Aorta (tissue), 5 donors: ENCODE measurements at places on chromosomes 11 and 22. TPM values are rescaled to one million over a fixed set of nuclear protein-coding genes. Genes with fewer than 3 reads are reported as not detected.

DNA sequence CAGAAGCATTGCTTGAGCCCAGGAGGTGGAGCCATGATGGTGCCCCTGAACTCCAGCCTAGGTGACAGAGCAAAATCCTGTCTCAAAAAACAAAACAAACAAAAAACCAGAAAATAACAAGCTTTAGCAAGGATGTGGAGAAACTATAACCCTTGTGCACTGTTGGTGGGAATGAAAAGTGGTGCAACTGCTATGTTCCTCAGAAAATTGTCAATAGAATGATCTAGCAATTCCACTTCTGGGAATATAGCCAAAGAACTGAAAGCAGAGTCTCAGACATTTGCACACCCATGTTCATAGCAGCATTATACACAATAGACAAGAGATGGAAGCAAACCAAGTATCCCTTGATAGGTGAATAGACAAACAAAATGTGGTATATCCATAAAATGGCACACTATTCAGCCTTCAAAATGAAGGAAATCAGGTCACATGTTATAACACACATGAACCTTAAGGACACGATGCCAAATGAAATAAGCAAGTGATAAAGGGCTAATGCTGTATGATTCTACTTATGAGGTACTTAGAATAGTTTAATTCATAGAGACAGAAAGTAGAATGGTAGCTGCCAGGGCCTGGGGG is 15.9 kb downstream of the KLHL22 start:
- no peaks in the 10 kb centered on the region for H3K4me1 ChIP-seq
- no peak overlapping the region for H3K4me3 ChIP-seq
- no peak overlapping the region for H3K27ac ChIP-seq
- H3K36me3 ChIP-seq: no peaks in the 10 kb centered on the region
- no peaks in the 10 kb centered on the region for H3K27me3 ChIP-seq
- no peak for DNase-seq

KDELR3 gene
- total RNA-seq: 12.9 TPM

DNA sequence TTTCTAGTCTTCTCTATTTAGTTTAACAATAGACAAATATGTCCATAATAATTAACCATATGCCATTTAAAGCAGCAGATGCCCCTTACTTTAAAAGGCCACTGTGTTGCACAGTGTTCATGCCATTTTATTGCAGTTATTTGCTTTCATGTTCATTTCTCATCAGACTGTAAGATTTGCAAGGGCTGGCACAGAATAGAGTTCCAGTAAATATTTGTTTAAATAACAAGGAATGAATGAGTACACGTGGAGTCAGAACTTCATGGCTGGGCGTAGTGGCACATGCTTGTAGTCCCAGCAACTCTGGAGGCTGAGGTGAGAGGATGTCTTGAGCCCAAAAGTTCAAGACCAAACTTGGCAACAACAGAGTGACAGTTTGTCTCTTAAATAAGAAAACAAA is 1228.6 kb downstream of the LRRC4C start:
- no peak overlapping the region for H3K27ac ChIP-seq
- no peaks in the 10 kb centered on the region for H3K27me3 ChIP-seq
- peaks cover 2% of the 10 kb centered on the region for H3K4me1 ChIP-seq
- H3K4me3 ChIP-seq: no peak overlapping the region
- no peaks in the 10 kb centered on the region for H3K36me3 ChIP-seq
- DNase-seq: no peak

- H3K27me3 ChIP-seq: no peaks in the 10 kb centered on the region
- no peak for DNase-seq
- no peaks in the 10 kb centered on the region for H3K4me1 ChIP-seq
- H3K27ac ChIP-seq: no peak overlapping the region
- no peaks in the 10 kb centered on the region for H3K36me3 ChIP-seq
- H3K4me3 ChIP-seq: no peak overlapping the region
These were observed 77.1 kb upstream of the IGLL5 start for GRCh38 chr22:22810471-22810870.

OR51E2 gene
- 1.2 TPM for total RNA-seq

DNA sequence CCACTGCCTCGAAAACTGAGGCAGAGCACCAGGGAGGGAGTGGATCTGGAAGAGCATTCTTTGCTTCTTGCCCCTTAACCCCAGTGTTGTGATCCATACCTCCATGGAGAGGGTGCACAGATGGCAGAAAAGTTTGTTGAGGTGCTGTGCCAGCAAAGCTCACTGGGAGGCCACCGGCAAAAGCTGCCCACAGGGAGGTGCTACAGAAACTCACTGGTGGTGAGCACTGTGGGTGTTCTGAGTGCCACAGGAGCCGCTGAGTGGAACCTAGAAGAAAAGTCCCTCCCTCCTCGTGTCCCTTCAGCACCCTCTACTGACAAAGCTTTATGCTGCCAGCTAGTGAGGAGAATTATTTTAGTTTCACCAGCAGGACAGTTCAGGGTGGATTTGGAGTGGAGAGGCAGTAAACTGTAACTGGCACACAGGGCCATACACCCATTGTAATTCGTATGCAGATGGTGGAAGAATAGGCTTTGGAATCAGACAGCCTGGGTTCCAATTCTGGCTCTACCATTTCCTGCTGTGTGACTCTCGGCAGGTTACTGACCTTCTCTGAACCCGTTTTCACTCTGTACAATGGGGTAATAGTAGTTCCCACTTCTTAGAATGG is 84.6 kb downstream of the SWAP70 start:
- H3K27me3 ChIP-seq: no peaks in the 10 kb centered on the region
- peaks cover 5% of the 10 kb centered on the region for H3K36me3 ChIP-seq
- H3K4me1 ChIP-seq: no peaks in the 10 kb centered on the region
- DNase-seq: peak; percentile 72
- H3K4me3 ChIP-seq: no peak overlapping the region

GRCh38 chr11:94786264-94787126 is 18.3 kb downstream of the AMOTL1 start:
- H3K27ac ChIP-seq: no peak overlapping the region
- DNase-seq: no peak
- peaks cover 3% of the 10 kb centered on the region for H3K4me1 ChIP-seq
- no peaks in the 10 kb centered on the region for H3K36me3 ChIP-seq
- H3K4me3 ChIP-seq: no peak overlapping the region

SCGB1C1 gene
- not detected for total RNA-seq

GRCh38 chr11:32434356-32435151 is 785 bp downstream of the WT1 start:
- H3K4me1 ChIP-seq: no peaks in the 10 kb centered on the region
- H3K4me3 ChIP-seq: no peak overlapping the region
- no peak overlapping the region for H3K27ac ChIP-seq
- H3K27me3 ChIP-seq: no peaks in the 10 kb centered on the region
- no peaks in the 10 kb centered on the region for H3K36me3 ChIP-seq
- DNase-seq: no peak

- no peak overlapping the region for H3K4me3 ChIP-seq
- H3K4me1 ChIP-seq: no peaks in the 10 kb centered on the region
- H3K27me3 ChIP-seq: no peaks in the 10 kb centered on the region
- peak overlapping the region; percentile 92 for H3K27ac ChIP-seq
- H3K36me3 ChIP-seq: peaks cover 2% of the 10 kb centered on the region
These were observed 33.4 kb upstream of the CTTN start for GRCh38 chr11:70364745-70365543.

IFTAP gene
- total RNA-seq: 13.5 TPM

DNA sequence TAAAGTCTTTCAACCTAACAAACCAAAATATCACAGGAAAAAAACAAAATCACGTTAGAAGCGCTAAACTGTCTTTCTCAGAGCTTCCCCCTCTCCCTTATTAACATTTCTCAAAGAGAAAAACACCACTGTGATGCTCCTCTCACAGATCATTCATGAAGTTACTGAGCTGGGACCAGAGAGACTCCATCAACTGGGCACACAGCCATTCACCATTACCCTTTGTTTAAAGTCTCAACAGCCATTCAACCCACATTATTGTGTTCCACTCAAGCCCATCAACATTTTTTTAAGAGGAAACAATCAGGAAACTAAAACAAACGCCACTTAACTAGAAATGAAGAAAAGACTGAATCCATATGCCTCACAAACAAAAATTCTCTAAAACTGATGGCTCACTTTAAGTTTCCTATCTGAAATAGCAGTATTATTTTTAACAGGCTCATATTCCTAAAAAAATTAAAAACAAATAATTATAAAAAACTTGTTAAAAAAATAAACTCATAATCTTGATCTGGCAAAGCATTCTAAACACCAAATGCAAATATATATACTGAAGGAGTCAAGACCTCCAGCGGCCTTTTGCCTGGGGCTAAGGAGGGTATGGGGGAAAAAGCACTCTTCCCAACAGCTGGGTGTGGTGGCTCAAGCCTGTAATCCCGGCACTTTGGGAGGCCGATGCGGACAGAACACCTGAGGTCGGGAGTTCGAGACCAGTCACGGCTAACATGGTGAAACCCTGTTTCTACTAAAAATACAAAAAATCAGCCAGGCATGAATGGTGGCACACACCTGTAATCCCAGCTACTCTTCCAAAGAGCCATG is 14.0 kb downstream of the CELF1 start:
- no peaks in the 10 kb centered on the region for H3K27me3 ChIP-seq
- no peak overlapping the region for H3K4me3 ChIP-seq
- no peak overlapping the region for H3K27ac ChIP-seq
- no peak for DNase-seq

DNA sequence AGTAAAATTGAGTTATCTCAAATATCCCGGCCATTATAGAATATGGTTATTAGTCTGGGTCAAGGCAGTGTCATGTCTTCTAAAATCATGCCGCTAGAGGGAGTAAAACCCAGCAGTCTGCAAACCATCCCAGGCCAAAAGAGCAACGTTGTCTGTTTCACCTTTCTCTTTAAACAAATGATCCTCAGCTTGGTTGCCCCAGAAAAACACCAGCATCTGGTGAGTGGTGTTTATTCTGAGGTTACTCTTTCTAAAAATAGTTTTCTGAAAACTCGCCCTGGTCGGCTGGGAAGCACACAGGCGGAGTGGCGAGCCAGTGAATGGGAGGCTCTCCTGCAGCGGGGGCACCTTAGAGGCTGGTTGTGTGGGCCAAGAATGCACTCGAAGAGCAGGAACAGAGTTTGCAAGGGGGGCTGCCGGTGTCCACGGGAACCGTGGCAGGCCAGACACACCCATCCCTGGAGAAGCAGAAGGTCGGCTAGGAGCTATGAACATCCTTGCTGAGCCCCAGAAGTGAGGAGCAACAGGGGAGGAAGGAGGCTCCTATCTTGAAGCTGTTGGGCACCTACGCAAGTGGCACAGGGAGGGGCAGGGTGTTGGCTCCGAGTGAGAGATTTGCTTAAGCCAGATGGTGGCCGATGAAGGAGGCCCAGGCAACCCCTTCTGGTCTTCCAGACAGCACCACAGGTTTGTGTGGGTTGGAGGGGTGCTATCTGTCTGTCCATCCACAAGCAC is 297.1 kb downstream of the ETS1 start:
- peak; percentile 76 for DNase-seq
- peaks cover 10% of the 10 kb centered on the region for H3K4me1 ChIP-seq
- H3K27ac ChIP-seq: no peak overlapping the region
- no peaks in the 10 kb centered on the region for H3K27me3 ChIP-seq
- no peaks in the 10 kb centered on the region for H3K36me3 ChIP-seq

PKP3 gene
- 0.42 TPM for total RNA-seq

VSIG10L2 gene
- 0.48 TPM for total RNA-seq

DNA sequence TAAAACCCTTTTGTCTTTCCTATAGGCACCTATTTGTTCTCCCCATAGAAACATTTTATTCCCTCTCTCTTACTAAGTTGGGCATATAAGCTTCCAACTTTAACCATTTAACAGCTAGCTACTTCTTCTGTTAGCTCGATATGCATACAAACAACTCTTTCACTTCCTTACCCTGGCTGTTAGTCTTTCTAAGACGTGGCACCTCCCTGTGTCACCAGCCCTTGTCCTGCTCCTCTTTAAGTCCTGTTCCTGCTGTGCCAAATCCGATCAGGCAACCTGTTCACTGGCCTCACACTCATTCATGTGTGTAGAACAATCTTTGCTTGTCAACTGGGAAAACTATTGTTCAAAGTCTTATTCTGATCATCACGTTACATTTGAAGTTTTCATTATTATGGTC is 1376.1 kb upstream of the TENM4 start:
- no peaks in the 10 kb centered on the region for H3K36me3 ChIP-seq
- no peaks in the 10 kb centered on the region for H3K27me3 ChIP-seq
- no peak for DNase-seq
- no peaks in the 10 kb centered on the region for H3K4me1 ChIP-seq
- H3K27ac ChIP-seq: no peak overlapping the region
- H3K4me3 ChIP-seq: no peak overlapping the region

YAP1 gene
- total RNA-seq: 215 TPM

MYOD1 gene
- total RNA-seq: not detected

DNA sequence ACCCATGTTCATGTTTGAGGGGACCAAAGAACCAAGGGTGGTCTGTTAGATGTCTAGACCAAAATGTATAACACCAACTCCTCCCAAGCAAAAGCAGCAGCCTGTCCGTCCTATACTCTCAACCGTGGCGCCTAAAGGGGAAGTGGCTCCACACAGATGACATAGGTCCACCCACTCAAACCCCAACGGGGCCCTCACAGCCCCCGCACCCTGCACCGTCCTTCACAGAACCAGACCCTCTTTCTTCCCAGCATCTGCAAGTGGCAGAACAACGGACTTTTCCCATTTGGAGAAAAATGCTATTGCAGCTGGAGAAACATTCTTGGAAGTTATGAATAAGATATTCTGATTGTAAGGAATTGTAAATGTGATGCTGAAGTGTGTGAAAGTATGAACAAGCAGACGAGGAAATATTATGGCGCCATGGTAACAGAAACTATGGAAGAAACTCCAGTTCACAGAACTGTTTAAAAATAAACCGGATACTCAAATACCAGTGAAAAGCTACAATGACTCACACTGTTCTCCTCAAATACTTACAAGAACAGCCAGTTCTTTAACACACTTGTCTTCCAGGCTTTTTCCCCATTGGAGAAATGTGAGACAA is 76.5 kb upstream of the ARFGAP3 start:
- H3K27me3 ChIP-seq: no peaks in the 10 kb centered on the region
- no peaks in the 10 kb centered on the region for H3K36me3 ChIP-seq
- H3K4me3 ChIP-seq: no peak overlapping the region
